ENCODE measurements at places on chromosomes 11 and 22.

DNA sequence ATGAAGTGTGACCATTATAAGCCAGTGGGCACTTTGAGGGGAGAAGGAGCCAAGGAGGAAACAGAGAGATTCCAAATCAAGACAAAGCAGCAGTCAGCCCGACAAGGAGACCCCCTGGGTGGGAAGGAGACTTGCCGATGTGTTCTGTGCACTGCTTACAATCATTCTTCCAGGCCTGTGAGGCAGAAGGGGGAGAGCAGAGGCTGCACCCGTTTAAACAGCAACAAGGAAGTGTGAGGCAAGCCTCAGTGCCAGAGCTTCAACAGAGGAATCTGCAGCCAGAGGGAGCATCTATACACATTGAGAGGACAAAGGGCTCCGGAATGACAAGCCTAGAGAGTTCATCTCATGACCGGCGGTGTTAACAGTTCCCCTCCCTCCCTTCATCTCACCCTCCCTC lies 121.1 kb downstream of the NXPE2 start:
- DNase-seq: no peak
- H3K4me1 ChIP-seq: no peaks in the 10 kb centered on the region
- H3K36me3 ChIP-seq: no peaks in the 10 kb centered on the region
- H3K27ac ChIP-seq: no peak overlapping the region

GRCh38 chr11:14132312-14132711 lies 169.8 kb downstream of the SPON1 start:
- peaks cover 17% of the 10 kb centered on the region for H3K4me1 ChIP-seq
- peak overlapping the region; percentile 60 for H3K27ac ChIP-seq
- H3K4me3 ChIP-seq: no peak overlapping the region
- peaks cover 16% of the 10 kb centered on the region for H3K36me3 ChIP-seq
- peak; percentile 90 for DNase-seq
- H3K27me3 ChIP-seq: no peaks in the 10 kb centered on the region

DNA sequence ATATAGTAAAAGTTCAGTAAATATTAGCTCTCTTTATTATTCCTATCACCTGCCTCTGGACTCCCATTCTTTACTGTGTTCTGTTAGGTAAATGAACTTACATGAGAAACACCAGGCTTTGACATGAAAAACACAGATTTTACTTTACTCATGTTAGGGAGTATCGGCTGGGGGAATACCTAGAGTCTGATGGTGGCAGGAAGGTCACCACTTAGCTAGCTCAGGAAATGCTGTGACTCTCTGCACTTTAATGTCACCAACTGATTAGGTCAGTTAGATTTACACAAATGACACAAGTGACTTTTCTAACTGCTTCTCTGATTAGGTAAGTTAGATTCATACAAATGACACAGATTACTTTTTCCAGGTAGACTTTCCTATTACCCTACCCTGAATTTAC lies 225.1 kb downstream of the SWAP70 start:
- H3K27me3 ChIP-seq: no peaks in the 10 kb centered on the region
- H3K4me1 ChIP-seq: no peaks in the 10 kb centered on the region
- DNase-seq: no peak
- H3K4me3 ChIP-seq: no peak overlapping the region
- no peak overlapping the region for H3K27ac ChIP-seq

DNA sequence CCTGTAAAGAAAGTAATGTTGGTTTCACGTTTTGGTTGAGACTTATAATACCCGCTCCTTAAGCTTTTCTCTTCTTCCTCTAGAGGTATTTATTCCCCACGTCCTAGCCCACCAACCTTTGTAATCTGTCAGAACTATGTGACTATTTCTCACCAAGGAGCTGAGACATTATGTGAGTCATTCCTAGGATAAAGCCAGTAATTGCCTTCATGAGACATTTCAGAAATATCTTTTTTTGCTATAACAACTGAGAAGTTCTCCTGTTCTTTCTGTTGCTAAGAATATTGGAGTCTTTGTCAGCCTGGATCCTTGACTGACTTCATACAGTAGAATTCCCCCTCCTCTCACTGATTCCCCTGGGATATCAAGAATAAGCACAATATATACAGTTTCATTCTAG lies 1497.0 kb upstream of the TENM4 start:
- H3K27ac ChIP-seq: no peak overlapping the region
- no peaks in the 10 kb centered on the region for H3K27me3 ChIP-seq
- no peak for DNase-seq
- no peaks in the 10 kb centered on the region for H3K4me1 ChIP-seq

DNA sequence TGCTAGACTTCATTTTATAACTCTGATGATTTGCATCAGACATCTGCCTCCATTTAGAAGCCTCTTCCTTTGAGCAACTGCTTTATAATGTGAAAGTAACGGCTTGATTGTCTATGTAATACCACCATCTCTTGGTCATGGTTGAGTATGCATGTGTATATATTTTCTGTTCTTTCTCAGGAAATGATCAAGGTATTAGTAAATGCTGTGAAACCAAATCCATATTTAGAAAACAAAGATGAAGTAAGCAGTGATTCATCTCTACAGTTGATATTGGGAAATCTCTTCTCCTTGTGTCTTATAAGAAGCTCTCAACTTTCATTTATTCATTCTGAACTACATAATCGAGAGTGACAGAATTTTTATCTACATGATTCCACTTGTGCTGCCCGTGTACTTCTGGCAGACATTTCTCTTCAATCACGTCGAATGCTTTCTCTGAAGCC lies 104.6 kb upstream of the ANO3 start:
- H3K4me3 ChIP-seq: no peak overlapping the region
- no peaks in the 10 kb centered on the region for H3K36me3 ChIP-seq
- DNase-seq: no peak
- H3K4me1 ChIP-seq: no peaks in the 10 kb centered on the region

All from large intestine (tissue), 12 donors.